ENCODE measurements at places on chromosomes 13 and 19. TPM values are rescaled to one million over a fixed set of nuclear protein-coding genes. Genes with fewer than 3 reads are reported as not detected.

DNA sequence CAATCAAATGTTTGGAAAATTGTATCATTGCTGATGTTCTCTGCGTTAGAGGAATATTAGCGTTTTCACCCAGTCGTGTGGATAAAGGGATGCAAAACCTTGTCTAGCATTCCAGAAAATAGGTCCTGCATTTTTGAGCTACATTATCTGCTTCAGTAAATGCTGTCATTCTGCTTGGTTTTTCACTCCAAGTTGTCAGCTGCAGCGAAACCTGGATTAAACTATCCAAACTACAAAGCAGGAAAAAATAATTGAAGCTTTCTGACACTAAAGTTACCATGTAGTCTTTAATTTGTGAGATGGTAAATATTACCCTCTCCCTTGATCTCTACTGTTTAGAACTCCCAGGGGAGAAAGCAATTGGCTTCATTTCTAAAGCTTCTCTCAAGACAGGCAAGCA is 1795.5 kb upstream of the PRR20A start:
- no peaks in the 10 kb centered on the region for H3K27me3 ChIP-seq
- no peaks in the 10 kb centered on the region for H3K36me3 ChIP-seq
- H3K4me3 ChIP-seq, result no peak overlapping the region
- no peaks in the 10 kb centered on the region for H3K4me1 ChIP-seq

GRCh38 chr19:5891938-5892771 is 11.4 kb downstream of the NDUFA11 start:
- H3K4me1 ChIP-seq, result peaks cover 20% of the 10 kb centered on the region
- no peak for DNase-seq
- H3K36me3 ChIP-seq, result peaks cover 34% of the 10 kb centered on the region
- H3K27me3 ChIP-seq, result no peaks in the 10 kb centered on the region
- no peak overlapping the region for H3K4me3 ChIP-seq

- DNase-seq, result peak; percentile 23
- no peaks in the 10 kb centered on the region for H3K27me3 ChIP-seq
- no peaks in the 10 kb centered on the region for H3K4me1 ChIP-seq
- H3K4me3 ChIP-seq, result no peak overlapping the region
These were observed 13.1 kb downstream of the ATP11A start for GRCh38 chr13:112702986-112703379.

DNA sequence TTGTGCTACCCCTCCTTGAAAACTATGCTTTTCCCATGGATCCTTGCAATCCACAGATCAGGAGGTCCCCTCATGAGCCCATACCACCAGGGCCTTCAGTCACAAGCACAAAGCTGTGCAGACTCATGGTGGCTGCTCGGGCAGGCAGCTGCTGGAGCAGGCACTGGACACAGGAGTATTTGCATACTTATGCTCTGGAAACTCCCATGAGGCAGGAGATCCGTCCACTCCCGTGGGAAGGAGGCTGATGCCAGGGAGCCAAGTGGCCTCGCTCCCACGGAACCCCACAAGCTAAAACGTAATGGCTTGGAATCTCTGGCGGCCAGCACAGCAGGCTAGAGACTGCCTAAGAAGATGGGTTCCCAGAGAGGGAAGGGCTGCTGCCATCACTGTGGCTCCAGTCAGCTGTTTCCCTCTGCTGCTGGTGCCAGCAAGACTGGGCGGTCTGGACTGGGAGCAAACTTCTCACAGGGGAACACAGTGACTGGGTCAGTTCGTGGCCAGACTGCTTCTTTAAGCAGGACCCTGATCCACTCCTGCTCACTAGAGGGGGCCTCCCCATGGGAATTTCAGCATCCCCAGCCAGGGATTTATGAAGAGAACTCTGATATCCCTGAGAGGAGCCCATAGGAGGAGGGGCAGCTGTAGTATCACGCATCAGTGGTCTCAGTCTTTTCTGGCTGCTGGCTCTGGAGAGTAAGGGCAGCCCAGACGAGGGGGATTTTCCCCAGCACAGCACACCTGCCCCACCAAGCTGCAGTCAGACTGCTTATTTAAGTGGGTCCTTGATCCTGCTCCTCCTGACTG is 370.3 kb upstream of the ATXN8OS start:
- no peak overlapping the region for H3K4me3 ChIP-seq
- no peaks in the 10 kb centered on the region for H3K4me1 ChIP-seq
- no peaks in the 10 kb centered on the region for H3K27me3 ChIP-seq
- no peak for DNase-seq

DNA sequence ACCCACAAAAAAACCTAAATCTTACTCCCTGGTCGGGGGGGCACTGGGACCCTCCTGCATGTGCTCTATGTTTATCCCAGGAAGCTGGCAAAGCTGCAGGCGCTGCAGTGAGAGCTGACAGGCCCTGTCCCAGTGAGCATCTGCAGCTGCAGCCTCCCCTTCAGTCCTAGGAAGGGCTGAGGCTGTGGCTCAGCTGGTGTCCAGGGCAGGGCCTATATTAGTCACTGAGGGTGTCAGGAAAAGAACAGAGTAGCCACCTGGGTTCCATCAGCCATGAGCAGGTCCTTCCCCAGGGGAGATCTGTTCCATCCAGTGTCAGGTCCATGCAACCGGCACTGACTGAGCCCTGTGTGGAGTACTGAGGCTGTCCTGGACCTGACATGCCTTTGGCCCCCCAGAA is 120.5 kb downstream of the TNFRSF19 start:
- H3K27ac ChIP-seq, result no peak overlapping the region
- no peaks in the 10 kb centered on the region for H3K36me3 ChIP-seq
- peaks cover 5% of the 10 kb centered on the region for H3K4me1 ChIP-seq

The SHD gene
- total RNA-seq, result not detected

- no peaks in the 10 kb centered on the region for H3K27me3 ChIP-seq
- no peaks in the 10 kb centered on the region for H3K4me1 ChIP-seq
- H3K36me3 ChIP-seq, result no peaks in the 10 kb centered on the region
- DNase-seq, result no peak
- H3K27ac ChIP-seq, result no peak overlapping the region
These were observed 6.0 kb downstream of the PRODH2 start for GRCh38 chr19:35806597-35806996.

The ZNF677 gene
- total RNA-seq, result 20.4 TPM

- no peak overlapping the region for H3K4me3 ChIP-seq
- H3K27ac ChIP-seq, result no peak overlapping the region
- no peaks in the 10 kb centered on the region for H3K4me1 ChIP-seq
- DNase-seq, result no peak
- no peaks in the 10 kb centered on the region for H3K27me3 ChIP-seq
These were observed 243.5 kb downstream of the ITGBL1 start for GRCh38 chr13:101695870-101696516.

DNA sequence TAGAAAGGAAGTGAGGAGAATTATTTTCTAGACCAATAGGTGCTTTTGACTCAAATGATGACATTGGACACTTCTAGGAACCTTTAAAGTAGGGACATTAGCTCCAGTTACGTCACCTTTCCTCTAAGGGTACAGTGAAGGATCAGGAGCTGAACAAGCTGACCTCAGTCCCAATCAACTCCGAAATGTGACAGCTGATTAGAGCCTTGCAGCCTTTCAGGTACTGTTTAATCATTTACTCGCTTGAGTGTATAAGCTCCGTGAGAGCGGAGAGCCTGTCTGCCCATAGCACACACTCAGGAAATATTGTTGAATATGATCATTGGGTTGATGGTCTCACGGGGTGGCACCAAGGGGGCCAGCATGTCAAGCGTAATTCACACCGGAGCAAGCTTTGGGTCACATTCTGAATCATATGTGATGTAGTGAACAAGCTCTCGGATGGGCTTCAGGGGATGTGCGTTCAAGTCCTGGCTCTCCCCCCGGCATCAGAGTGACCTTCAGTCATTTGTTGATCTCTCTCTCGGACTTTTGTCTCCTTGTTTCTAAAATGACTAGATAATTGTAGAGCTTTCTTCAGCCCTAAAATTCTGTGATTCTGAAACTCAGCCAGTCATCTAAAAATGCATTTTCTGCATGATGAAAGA is 141.9 kb downstream of the ZIC5 start:
- no peaks in the 10 kb centered on the region for H3K4me1 ChIP-seq
- H3K27me3 ChIP-seq, result no peaks in the 10 kb centered on the region
- H3K36me3 ChIP-seq, result no peaks in the 10 kb centered on the region
- H3K4me3 ChIP-seq, result no peak overlapping the region
- no peak overlapping the region for H3K27ac ChIP-seq
- DNase-seq, result no peak

GRCh38 chr13:43170506-43170905 is 147.1 kb downstream of the DNAJC15 start:
- no peaks in the 10 kb centered on the region for H3K36me3 ChIP-seq
- no peak overlapping the region for H3K27ac ChIP-seq
- H3K4me3 ChIP-seq, result no peak overlapping the region

- no peaks in the 10 kb centered on the region for H3K4me1 ChIP-seq
- H3K36me3 ChIP-seq, result no peaks in the 10 kb centered on the region
- H3K27me3 ChIP-seq, result no peaks in the 10 kb centered on the region
- no peak overlapping the region for H3K4me3 ChIP-seq
These were observed 34.4 kb upstream of the OXGR1 start for GRCh38 chr13:97028441-97029299.

The KLF12 gene
- total RNA-seq, result 27.5 TPM

- H3K4me3 ChIP-seq, result no peak overlapping the region
- peaks cover 100% of the 10 kb centered on the region for H3K36me3 ChIP-seq
- H3K27ac ChIP-seq, result no peak overlapping the region
- H3K27me3 ChIP-seq, result no peaks in the 10 kb centered on the region
- H3K4me1 ChIP-seq, result peaks cover 4% of the 10 kb centered on the region
- DNase-seq, result no peak
These were observed 29.6 kb upstream of the CACTIN start for GRCh38 chr19:3656073-3656746.

The FUZ gene
- total RNA-seq, result 21.6 TPM

The GTF2F1 gene
- total RNA-seq, result 35.1 TPM

- H3K27me3 ChIP-seq, result no peaks in the 10 kb centered on the region
- H3K4me1 ChIP-seq, result no peaks in the 10 kb centered on the region
- H3K4me3 ChIP-seq, result no peak overlapping the region
- no peaks in the 10 kb centered on the region for H3K36me3 ChIP-seq
- DNase-seq, result no peak
These were observed 251.5 kb downstream of the DNAJC15 start for GRCh38 chr13:43274881-43275280.

The CEACAM20 gene
- total RNA-seq, result not detected

The ALG5 gene
- total RNA-seq, result 24.6 TPM

The ENOX1 gene
- total RNA-seq, result not detected

- peaks cover 14% of the 10 kb centered on the region for H3K36me3 ChIP-seq
- H3K4me3 ChIP-seq, result no peak overlapping the region
- DNase-seq, result no peak
- H3K27me3 ChIP-seq, result no peaks in the 10 kb centered on the region
- no peaks in the 10 kb centered on the region for H3K4me1 ChIP-seq
These were observed 6.7 kb upstream of the F2RL3 start for GRCh38 chr19:16882146-16882545.

The ZNF728 gene
- total RNA-seq, result 1.7 TPM

GRCh38 chr19:31353833-31354232 is 4.6 kb upstream of the TSHZ3 start:
- peaks cover 57% of the 10 kb centered on the region for H3K27me3 ChIP-seq
- peaks cover 13% of the 10 kb centered on the region for H3K4me1 ChIP-seq
- no peak for DNase-seq
- H3K4me3 ChIP-seq, result no peak overlapping the region
- H3K27ac ChIP-seq, result no peak overlapping the region
- no peaks in the 10 kb centered on the region for H3K36me3 ChIP-seq

The PNMA8A gene
- 2.7 TPM for total RNA-seq

- H3K36me3 ChIP-seq, result no peaks in the 10 kb centered on the region
- DNase-seq, result no peak
- H3K27ac ChIP-seq, result no peak overlapping the region
- H3K27me3 ChIP-seq, result no peaks in the 10 kb centered on the region
These were observed 41.6 kb downstream of the NDFIP2 start for GRCh38 chr13:79522583-79522982.

DNA sequence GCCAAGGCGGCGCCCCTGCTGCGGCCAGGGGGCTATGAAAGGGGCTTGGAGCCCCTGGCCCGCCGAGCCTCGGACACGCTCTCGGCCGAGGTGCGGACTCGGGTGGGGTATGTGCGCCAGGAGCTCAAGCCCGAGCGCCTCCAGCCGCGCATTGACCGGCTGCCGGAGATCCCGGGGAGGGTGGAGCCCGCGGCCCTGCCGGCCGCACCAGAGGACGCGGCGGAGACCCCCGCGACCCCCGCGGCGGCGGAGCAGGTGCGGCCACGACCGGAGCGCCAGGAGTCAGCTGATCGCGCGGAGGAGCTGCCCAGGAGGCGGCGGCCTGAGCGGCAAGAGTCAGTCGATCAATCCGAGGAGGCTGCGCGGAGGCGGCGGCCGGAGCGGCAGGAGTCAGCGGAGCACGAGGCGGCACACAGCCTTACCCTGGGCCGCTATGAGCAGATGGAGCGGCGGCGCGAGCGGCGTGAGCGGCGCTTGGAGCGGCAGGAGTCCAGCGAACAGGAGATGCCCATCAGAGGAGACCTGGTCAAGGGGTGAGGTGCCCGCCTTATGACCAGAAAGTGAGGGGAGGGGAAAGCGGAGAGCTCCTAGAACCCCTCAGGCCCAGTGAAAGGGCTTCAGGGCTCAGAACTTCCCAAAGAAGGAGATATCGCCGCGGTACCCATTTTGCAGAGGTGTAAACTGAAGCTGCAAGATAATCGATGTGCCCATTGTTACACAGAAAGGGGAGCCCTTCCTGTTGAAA is 8.8 kb upstream of the SHKBP1 start:
- no peaks in the 10 kb centered on the region for H3K36me3 ChIP-seq
- H3K27me3 ChIP-seq, result peaks cover 51% of the 10 kb centered on the region
- H3K27ac ChIP-seq, result no peak overlapping the region
- no peak overlapping the region for H3K4me3 ChIP-seq
- H3K4me1 ChIP-seq, result peaks cover 16% of the 10 kb centered on the region

DNA sequence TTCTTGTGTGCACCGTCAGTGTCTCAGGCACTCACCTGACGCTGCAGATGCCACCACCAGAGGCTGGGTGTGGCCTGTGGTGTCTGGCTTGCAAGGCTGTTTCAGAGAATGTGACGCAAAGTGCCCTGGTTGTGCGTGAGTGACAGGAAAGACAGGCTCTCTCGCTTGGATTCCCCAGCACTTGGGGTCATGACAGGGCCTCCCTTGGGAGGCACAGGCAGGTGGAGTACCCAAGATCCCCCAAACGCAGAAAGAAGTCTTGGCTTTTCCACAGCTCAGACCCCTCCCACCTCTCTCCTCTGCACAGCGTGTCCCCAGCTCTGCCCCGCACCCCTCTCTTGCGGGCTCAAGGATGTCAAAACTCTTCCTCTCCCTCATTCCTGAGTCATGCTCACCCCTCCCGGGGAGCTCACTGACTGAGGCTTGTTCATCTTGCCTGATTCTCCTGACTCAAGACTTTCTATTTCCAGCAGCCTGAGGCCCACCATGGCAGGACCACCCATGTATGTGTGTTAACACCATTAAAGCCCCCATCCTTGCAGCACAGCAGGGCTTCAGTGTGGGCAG is 21.0 kb downstream of the DHX34 start:
- H3K4me3 ChIP-seq, result no peak overlapping the region
- DNase-seq, result peak; percentile 89
- H3K27ac ChIP-seq, result peak overlapping the region; percentile 60
- peaks cover 99% of the 10 kb centered on the region for H3K36me3 ChIP-seq
- no peaks in the 10 kb centered on the region for H3K27me3 ChIP-seq
- H3K4me1 ChIP-seq, result no peaks in the 10 kb centered on the region

- H3K36me3 ChIP-seq, result no peaks in the 10 kb centered on the region
- DNase-seq, result no peak
- peaks cover 16% of the 10 kb centered on the region for H3K4me1 ChIP-seq
- no peak overlapping the region for H3K27ac ChIP-seq
These were observed 20.5 kb downstream of the ZNF114 start for GRCh38 chr19:48290401-48290770.
